CD4-positive, alpha-beta T cell (primary cell): ENCODE measurements at places on chromosomes 6 and 20.

- no peak overlapping the region for H3K27ac ChIP-seq
- no peaks in the 10 kb centered on the region for H3K27me3 ChIP-seq
Measured at GRCh38 chr6:73639040-73639439, 14.8 kb downstream of the SLC17A5 start.

GRCh38 chr20:1418350-1418749 lies 25.5 kb upstream of the FKBP1A start:
- H3K4me3 ChIP-seq, result no peak overlapping the region
- no peaks in the 10 kb centered on the region for H3K36me3 ChIP-seq
- peaks cover 9% of the 10 kb centered on the region for H3K27me3 ChIP-seq
- no peak for DNase-seq

GRCh38 chr6:84539122-84539856 lies 225.1 kb downstream of the TBX18 start:
- no peaks in the 10 kb centered on the region for H3K4me1 ChIP-seq
- H3K27ac ChIP-seq, result no peak overlapping the region
- H3K36me3 ChIP-seq, result no peaks in the 10 kb centered on the region
- H3K4me3 ChIP-seq, result no peak overlapping the region
- DNase-seq, result no peak
- H3K27me3 ChIP-seq, result no peaks in the 10 kb centered on the region

DNA sequence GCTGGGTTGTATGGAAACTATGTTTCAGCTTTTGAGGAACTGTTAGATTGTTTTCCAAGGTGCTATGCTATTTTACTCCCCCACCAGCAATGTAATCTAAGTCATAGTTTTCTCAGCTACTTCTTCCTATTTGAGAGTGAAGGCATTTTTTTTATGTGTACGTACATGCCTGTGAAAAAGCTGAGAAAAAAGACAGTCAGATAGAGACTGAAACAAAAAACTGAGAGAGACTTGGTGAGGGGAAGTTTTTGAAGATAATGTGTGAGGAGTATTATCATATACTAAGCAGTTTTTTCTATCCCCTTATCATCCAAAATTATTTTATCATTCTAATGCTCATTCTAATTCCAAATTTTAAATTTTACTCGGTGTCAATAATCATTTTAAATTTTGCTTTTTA lies 780.0 kb downstream of the BCKDHB start:
- H3K27me3 ChIP-seq, result no peaks in the 10 kb centered on the region
- H3K36me3 ChIP-seq, result no peaks in the 10 kb centered on the region
- H3K4me3 ChIP-seq, result no peak overlapping the region
- no peaks in the 10 kb centered on the region for H3K4me1 ChIP-seq

DNA sequence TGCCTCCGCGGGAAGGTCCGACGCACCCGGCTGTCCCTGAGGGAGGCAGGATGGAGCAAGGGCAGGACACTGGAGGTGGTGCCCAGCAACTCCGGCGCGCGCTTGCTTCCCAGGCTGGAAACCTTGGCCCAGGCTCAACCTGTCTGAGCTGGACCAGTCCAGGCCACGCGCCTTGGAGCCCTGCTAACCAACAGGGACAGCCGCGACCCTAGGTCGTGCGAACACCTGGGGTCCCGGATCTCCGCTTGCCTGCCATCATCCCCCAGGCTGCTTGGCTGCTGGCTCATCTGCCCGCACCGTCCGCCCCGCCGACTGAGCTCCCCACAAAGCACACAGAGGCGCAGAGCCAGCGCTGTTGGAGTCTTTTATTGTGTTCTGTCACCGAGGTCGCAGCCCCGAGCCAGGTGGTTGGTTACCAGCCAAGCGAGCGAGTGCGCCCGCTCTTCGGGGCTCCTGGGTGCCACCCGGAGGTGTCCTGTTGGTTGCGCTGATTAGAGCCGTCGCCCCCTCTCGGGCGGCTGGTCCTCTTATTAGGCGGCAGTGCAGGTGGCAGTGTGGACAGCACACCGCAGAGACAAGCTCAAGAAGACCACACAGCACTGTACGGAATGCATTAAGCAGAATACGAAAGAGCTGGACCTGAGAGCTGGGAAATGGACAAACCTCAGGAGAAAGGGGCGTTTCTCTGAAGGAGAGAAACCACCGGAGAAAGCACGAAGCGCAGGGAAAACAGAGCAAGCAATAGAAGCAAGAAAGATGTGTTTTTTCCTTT lies 3.8 kb downstream of the COL12A1 start:
- H3K36me3 ChIP-seq, result no peaks in the 10 kb centered on the region
- no peak overlapping the region for H3K4me3 ChIP-seq
- DNase-seq, result no peak
- H3K27ac ChIP-seq, result no peak overlapping the region

- H3K4me1 ChIP-seq, result peaks cover 45% of the 10 kb centered on the region
- H3K36me3 ChIP-seq, result no peaks in the 10 kb centered on the region
- H3K4me3 ChIP-seq, result no peak overlapping the region
- no peaks in the 10 kb centered on the region for H3K27me3 ChIP-seq
Measured at GRCh38 chr6:129686941-129687627, 22.9 kb downstream of the ARHGAP18 start.

DNA sequence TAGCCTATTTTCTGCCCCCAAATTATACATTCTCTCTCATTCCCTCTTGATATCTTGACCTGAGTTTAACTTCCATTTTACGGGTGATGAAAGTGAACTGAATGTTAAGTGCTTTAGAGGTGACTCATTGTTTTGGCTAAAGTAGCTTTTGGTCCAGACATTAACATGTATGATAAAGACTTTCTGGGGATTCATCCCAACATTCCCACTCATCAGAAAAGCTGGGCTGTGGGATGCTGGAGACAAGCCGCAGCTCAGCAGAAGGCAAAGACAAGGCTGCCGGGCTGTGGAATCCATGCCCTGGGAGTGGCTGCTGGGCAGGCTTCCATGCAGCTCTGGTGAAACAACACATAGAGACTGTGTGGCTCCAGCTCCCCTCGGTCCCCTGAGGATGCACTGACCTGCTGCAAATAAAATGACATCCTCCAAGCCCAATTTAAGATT lies 89.9 kb upstream of the SYNDIG1 start:
- no peak for DNase-seq
- H3K4me1 ChIP-seq, result no peaks in the 10 kb centered on the region
- H3K27me3 ChIP-seq, result no peaks in the 10 kb centered on the region
- no peaks in the 10 kb centered on the region for H3K36me3 ChIP-seq
- no peak overlapping the region for H3K27ac ChIP-seq

- H3K36me3 ChIP-seq, result no peaks in the 10 kb centered on the region
- H3K4me3 ChIP-seq, result no peak overlapping the region
- H3K27me3 ChIP-seq, result peaks cover 5% of the 10 kb centered on the region
- no peak for DNase-seq
Measured at GRCh38 chr20:58064411-58065010, 163.9 kb downstream of the ANKRD60 start.
